Stimulated activated CD8-positive, alpha-beta memory T cell treated with anti-CD3 and anti-CD28 coated beads, Interleukin-15, amount 100 ng/mL, for 4 hours (primary cell): ENCODE measurements at places on chromosomes 7 and 10.

DNA sequence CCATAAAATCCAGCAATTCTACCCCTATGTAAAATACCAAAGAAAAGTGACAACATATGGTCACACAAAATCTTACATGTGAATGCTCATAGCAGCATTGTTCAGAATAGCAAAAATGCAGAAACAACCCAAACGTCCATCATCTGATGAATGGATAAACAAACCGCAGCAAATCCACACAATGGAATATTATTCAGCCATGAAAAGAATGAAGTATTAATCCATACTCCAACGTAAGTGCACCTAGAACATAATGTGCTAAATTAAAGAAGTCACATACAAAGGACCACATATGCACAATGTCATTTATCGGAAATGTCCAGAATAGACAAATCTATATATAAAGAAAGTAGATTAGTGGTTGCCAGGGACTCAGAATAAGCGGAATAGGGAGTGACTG lies 57.4 kb downstream of the SMURF1 start:
- DNase-seq = no peak

GRCh38 chr10:79229071-79229541 lies 118.2 kb upstream of the PPIF start:
- DNase-seq = no peak

GRCh38 chr7:73968487-73968886 lies 59.5 kb upstream of the ELN start:
- DNase-seq = no peak

- no peak for DNase-seq
Measured at GRCh38 chr7:5429253-5429856, 5.7 kb upstream of the TNRC18 start.

- no peak for DNase-seq
Measured at GRCh38 chr7:118217210-118217619, 7.3 kb upstream of the ANKRD7 start.

DNA sequence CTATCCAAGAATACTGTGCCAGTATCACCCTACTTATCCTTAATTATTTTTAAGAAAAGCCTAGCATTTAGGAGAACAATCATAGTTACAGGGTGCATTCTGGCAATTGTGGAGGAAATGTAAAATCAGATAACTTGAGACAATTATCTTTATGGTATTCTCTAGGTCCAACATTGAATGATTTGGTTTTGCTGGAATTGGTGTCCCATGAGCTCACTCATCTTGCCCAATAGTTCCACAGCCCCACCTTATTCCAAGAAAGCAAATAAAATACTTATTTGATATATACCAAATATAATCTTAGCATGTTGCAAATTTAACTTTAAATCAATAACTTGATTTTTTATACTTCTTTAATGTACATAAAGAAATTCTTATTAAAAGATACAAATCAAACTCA lies 65.3 kb downstream of the DGKB start:
- DNase-seq = no peak

DNA sequence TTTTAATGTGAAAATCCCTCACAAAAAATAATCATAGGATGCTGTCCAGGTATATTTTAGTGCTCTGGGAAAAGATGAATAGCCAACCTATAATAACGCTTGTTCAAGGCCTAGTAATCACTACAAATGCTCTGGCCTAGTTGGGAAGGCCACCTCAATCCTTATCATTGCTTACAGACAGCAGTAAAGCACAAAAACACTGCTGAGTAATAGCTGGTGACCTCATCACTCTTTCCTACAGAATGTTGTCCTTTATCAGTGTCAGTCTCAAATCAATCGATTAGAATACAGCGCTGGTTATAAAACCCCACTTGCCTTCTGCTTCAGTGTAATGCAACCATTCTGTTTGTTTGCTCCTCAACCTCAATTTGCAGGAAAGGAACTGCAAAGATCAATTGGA lies 72.6 kb upstream of the STEAP1 start:
- no peak for DNase-seq

GRCh38 chr7:112192236-112193154 lies 13.7 kb downstream of the DOCK4 start:
- DNase-seq = no peak

GRCh38 chr7:55110993-55111361 lies 92.2 kb downstream of the EGFR start:
- DNase-seq = no peak

DNA sequence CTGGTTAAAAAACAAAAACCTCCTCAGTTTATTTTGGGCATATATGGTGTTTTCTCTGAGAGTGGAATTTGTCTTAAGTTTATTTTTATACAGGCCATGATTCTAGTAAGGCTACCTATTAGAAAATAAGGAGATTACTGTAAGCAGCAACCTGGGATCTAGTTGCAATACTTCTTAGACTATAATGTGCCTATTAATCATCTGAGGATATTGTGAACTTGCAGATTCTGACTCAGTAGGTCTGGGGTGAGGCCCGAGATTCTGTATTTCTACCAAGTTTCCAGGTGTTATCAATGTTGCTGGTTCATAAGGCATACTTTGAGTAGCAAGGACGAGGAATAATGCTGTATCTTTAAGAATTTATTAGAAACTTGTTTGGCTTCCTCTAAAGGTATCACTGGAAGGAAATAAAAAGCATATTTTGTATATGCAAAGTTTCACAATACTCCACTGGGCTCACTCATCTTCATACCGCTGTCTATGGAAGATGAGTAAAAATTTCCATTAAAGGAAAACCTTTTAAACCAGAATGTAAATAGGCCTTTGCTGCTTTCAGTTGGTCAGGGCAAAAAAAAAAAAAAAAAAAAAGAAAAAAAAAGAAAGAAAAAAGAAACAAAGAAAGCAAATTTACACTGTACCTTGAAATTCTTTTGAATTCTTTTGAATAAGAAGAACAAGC lies 105.8 kb downstream of the BMPER start:
- DNase-seq = no peak

- DNase-seq = no peak
Measured at GRCh38 chr10:69697006-69697405, 67.0 kb downstream of the FAM241B start.

- DNase-seq = no peak
Measured at GRCh38 chr10:42640610-42641229, 2.4 kb upstream of the ZNF33B start.

- DNase-seq = no peak
Measured at GRCh38 chr10:30528429-30528786, 94.4 kb downstream of the MAP3K8 start.

- DNase-seq = no peak
Measured at GRCh38 chr7:31497516-31497915, 16.4 kb upstream of the ITPRID1 start.

- no peak for DNase-seq
Measured at GRCh38 chr7:99255463-99255862, 17.2 kb upstream of the MYH16 start.

DNA sequence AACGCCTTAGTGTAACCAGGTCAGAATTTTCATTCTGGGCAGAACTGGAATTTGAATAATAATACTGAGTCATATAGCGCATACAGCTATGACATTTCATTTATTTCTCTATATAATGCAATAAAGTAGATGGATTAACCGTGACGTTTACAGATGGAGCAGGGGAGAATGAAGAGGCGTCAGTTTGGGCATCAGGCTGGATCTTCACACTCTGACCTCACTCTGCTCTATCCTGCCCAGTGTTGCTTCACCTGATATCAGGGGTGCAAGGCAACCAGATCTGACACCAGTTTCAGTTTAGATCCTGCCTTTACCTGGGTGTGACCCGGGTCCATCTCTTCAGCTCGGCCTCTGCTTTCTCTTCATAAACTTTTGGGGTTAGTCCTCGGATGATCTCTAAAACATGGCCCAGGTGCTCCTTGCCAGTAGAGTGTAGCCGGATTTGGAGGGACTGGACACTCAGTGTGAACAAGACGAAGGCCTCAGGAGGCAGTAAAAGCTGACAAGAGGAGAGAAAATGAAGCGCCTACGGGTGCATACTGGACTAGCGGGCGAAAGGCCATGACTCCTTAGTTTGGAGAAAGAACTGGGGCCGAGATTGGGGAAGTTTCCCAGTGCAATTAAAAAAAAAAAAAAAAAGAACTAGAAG lies 1.4 kb upstream of the ZYX start:
- no peak for DNase-seq

GRCh38 chr10:16770141-16770540 lies 47.1 kb downstream of the RSU1 start:
- DNase-seq = no peak

DNA sequence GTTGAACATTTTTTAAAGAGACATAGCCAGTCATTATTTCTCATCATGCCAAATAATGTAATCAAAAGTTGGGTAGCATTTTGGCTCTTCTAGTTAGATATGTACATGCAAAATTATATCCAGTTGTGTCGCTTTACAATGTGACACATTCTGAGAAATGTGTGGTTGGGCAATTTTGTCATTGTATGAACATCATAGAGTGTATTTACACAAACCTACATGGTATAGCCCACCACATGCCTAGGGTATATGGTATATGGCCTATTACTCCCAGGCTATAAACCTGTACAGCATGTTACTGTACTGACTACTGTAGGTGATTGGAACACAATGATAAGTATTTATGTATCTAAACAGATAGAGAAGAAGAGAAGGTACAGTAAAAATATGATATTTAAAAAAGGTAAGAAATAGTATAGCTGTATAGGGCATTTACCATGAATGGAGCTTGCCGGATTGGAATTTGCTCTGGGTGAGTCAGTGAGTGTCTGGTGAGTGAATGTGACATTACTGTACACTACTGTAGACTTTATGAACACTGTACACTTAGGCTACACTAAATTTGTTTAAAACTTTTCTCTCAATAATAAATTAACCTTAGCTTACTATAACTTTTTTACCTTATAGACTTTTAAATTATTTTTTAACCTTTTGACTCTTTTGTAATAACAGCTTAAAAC lies 16.5 kb downstream of the ZNF365 start:
- DNase-seq = no peak
